COR-L47 (cell line): ENCODE measurements at places on chromosomes 3 and 15.

GRCh38 chr15:68585574-68586273 lies 6.9 kb downstream of the CORO2B start:
- DNase-seq, result no peak

GRCh38 chr15:68833700-68834331 lies 13.1 kb upstream of the ANP32A start:
- no peak for DNase-seq

DNA sequence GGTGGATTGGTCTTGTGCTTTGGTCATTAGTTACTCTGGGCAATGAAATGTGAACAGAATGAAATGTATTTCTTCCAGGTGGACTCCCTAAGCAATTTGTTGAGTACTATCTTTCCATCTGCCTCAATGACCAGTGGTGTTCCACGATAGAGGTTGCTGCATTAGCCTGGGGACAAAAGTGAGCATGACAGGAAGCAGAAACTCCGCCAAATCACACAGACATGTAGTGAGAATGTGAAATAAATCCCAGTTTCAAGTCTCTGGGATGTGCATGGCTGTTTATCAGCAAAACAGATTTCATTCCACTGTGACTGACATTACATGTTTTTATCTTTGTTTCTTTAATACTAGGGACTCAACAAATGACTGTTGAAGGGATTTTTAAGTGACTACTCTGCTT lies 63.3 kb upstream of the DCBLD2 start:
- DNase-seq, result no peak

DNA sequence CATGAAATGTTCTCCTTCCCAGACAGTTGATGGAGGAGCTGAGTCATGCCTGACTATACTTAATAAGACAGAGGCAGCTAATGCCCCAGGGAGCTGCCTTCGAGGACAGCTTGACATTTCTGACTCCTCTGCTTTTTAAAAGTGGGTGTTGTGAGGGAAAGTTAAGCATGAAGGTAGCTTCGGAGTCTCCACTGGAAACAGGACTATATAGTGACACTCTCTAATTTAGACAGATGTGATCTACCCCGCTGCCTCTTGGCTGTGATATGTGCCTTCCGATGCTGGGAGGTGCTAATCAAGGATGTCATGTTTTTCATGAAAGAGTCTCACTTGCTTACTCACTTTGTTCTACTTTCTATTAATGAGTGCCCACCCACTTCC lies 72.7 kb downstream of the IL1RAP start:
- no peak for DNase-seq

DNA sequence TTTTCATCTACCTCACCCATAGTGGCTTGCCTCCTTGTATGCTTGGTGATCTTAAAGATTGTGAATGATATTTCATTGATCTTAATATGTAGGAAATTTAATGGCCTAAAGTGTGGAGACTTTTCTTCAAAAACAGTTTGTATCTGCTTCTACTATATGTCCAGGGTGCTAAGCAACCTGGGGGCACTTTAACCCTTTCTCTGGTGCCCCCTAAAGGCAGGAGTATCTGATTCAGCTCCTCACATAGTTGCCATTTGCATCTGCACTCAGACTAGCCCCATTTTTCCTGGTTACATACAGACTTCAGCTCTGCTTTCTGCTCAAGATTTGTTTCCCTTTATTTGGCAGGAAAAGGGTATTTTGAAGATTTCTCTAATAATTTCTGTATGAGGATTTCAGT lies 5.2 kb upstream of the PFN2 start:
- DNase-seq, result no peak

- DNase-seq, result no peak
These were observed 7.7 kb downstream of the SRP14 start for GRCh38 chr15:40031300-40031699.

GRCh38 chr3:179565496-179565895 lies 2.8 kb downstream of the ACTL6A start:
- no peak for DNase-seq

- peak; percentile 63 for DNase-seq
These were observed 262.0 kb upstream of the UMPS start for GRCh38 chr3:124467980-124468902.

DNA sequence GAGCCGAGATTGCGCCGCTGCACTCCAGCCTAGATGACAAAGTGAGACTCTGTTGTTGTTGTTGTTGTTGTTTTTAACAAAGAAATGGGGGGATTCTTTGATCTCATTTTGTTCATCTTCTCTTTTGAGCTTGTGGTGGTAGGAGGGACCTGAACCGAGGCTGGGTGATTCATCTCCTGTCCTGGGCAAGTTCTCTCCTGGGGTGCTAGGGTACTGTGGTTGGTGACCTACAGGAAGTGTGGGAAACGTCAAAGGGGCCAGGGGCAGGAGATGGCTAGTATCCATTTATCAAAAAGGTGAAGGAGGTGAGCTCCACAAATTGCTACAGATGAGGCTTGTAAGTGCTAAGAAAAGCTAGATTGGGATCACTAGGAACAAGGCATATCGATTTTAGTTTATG lies 14.3 kb downstream of the PPCDC start:
- no peak for DNase-seq

DNA sequence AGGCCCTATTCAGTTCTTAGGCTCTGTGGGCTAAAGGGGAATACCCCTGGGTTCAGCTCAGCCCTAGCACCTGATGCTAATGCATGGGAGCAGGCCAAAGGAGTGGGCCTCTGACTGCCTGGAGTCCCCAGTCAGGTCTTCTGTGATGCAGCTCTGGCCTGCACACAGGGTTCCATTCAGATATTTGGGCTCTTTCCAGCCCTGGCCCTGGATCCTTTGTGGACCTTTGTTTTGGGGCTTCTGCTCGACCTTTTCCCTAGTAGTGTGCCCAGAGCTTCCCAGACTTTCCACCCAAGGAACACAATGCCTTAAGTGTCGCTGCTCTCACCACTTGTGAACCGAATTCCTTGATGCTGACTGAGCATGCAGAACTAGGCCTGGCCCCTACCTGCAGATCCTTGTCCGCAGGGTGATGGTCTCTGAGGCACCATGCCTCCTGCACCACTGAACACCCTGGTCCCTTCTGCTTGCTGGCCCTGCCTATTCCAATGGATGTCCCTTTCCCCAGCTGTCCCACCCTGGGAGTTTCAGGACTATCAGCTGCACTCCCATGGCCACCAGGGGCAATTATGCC lies 5.1 kb downstream of the SEC13 start:
- DNase-seq, result no peak
